ENCODE measurements at places on chromosomes 6 and 20.

GRCh38 chr6:68852791-68853190 is 217.7 kb downstream of the ADGRB3 start:
- DNase-seq = no peak

- DNase-seq = no peak
These were observed 233.0 kb upstream of the CEP162 start for GRCh38 chr6:84460491-84460890.

GRCh38 chr6:27136978-27137814 is 110.3 kb upstream of the PRSS16 start:
- no peak for DNase-seq

DNA sequence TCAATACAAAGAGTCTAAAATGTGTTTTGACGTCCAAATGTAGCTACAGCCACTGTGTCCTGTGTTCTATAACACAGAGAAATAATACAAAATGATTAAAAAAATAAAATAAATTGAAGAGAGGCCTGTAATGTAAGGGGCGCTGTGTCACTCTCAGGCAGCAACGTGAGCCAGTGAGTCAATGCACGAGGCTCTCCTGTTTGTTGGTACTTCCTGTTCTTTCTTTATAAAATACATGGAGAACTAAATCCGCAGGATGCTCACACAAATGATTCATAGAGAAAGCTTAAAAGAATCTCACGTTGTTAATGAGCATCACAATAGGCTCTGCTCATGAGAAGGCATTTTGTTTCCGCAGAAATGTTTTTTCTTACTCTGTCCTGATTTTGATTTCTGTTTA is 635.0 kb upstream of the AGPAT4 start:
- DNase-seq = no peak

DNA sequence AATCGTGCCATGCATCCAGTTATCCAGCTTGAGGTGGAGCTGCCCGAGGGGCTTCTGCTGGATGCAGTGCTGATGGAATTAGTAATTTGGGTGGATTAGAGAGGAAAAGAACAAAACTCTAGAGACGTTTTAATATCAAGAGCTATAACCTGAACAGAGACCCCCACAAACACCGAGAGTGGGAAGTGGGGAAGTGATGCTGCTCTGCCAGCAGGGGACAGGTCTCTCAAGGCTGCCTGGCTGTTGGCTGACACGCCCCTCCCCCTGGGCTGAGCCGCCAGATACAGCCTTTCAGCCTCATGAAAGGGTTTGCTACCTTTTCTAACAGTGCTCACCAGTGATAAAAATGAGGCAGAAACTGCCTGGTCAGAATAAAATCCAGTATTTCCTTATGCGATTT is 9.6 kb downstream of the LEMD2 start:
- DNase-seq = no peak

- no peak for DNase-seq
These were observed 271.5 kb upstream of the FOXQ1 start for GRCh38 chr6:1040393-1040792.

Data from midbrain (tissue), 1 donor.